Progenitor cell of endocrine pancreas (in vitro differentiated cells): ENCODE measurements at places on chromosomes 2 and 18.

DNA sequence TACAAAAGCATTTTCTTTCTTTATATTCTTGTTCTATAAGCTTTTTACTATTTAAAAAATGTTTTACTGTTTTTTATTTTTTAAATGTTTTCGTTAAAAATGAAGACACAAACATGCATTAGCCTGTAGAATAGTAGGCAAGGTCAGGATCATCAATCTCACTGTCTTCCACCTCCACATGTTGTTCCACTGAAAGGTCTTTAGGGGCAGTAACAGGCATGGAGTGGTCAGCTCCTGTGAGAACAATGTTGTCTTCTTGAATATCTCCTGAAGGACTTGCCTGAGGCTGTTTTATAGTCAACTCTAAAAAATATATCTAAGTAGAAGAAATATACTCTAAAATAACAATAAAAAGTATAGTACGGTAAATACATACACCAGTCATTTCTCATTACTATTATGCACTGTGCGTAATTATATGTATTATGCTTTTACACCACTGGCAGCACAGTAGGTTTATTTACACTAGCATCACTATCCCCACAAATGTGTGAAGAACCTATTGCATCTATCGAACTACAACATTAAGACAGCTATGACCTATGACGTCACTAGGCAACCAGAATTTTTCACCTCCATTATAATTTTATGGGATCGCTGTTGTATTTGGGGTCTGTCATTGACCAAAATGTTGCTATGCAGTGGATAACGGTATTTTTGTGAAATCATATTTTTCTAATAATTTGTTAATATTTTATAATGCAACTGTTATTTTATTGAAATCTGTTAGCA lies 764.3 kb downstream of the METTL4 start:
- no peak for DNase-seq
- H3K36me3 ChIP-seq: no peaks in the 10 kb centered on the region
- H3K4me1 ChIP-seq: peaks cover 1% of the 10 kb centered on the region
- no peaks in the 10 kb centered on the region for H3K27me3 ChIP-seq
- H3K4me3 ChIP-seq: no peak overlapping the region

DNA sequence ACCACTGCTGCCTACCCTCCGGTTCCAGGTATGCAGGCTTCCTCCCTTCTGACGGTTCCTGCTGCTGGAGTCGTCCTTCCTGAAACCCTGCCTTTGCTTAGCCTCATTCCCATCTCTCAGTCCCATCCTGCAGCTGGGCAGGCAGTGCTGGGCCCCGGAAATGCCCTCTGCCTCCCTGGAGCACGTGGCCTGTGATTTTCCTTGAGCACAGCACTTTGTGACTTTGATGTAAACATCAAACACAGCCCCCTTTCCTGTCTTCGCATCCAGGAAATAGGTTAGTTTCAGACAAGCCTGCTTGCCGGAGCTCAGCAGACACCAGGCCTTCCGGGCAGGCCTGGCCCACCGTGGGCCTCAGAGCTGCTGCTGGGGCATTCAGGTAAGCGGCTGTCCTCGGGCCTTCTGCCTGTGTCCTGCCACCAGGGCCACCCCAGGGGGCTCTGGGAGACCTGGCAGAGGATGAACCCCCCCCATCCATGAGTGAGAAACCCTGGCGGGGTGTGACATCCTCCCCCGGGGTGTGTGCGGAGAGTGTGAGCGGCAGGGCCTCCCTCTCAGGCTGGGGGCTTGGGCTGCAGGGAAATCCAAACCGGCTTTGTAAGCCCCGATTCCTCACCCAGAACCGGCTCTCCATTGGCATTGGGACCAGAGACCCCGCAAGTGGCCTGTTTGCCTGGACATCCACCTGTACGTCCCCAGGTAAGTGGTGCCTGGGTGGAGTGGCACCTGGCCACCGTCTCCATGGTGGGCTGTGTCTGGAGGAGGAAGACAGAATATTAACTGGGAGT lies at the start of gene ZAP70:
Gene ZAP70, plus strand, starts transcription at position 281 of the 788 bp plus-strand sequence. CDS start 10,461 bp downstream, outside the sequence.
- peaks cover 2% of the 10 kb centered on the region for H3K36me3 ChIP-seq
- peaks cover 38% of the 10 kb centered on the region for H3K4me1 ChIP-seq
- H3K4me3 ChIP-seq: peak within 1 kb of the TSS; percentile 34
- no peaks in the 10 kb centered on the region for H3K27me3 ChIP-seq

- H3K36me3 ChIP-seq: no peaks in the 10 kb centered on the region
- H3K27ac ChIP-seq: peak overlapping the region; percentile 83
- H3K27me3 ChIP-seq: no peaks in the 10 kb centered on the region
- DNase-seq: peak; percentile 27
- peaks cover 5% of the 10 kb centered on the region for H3K4me1 ChIP-seq
These were observed 146.3 kb downstream of the ANKRD44 start for GRCh38 chr2:197164141-197164754.

- H3K27ac ChIP-seq: no peak overlapping the region
- H3K4me3 ChIP-seq: no peak overlapping the region
- peak; percentile 34 for DNase-seq
These were observed 107.6 kb upstream of the CYRIA start for GRCh38 chr2:16773080-16773713.

DNA sequence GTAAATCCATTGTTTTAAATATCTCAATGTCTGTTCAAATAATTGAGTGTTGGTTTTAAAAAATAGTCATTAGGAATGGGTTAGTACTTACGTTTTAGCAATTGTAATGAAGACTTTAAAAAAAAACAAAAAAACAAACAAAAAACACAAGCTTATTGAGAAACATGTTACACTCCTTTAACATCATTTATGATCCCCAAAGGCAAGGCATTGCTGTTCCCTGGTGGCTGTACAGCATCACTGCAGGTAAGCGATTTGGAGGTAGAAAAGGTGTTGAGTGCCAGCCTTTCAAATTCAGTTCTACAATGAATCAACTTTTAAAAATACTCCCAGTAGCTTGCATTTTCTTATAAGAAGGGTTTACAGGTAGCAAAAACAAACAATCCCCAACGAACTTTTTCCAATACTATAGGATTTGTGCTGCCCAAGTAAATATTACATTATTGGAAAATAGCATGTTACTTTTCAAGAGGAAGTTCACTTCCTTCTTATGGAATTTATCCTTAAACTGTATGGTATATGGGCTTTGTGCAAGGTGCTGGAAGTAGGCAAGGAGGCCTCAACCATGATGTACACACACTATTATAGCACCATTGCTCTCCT lies 27.5 kb downstream of the CNRIP1 start:
- peaks cover 21% of the 10 kb centered on the region for H3K27me3 ChIP-seq
- H3K27ac ChIP-seq: no peak overlapping the region
- no peaks in the 10 kb centered on the region for H3K36me3 ChIP-seq
- H3K4me1 ChIP-seq: peaks cover 3% of the 10 kb centered on the region

DNA sequence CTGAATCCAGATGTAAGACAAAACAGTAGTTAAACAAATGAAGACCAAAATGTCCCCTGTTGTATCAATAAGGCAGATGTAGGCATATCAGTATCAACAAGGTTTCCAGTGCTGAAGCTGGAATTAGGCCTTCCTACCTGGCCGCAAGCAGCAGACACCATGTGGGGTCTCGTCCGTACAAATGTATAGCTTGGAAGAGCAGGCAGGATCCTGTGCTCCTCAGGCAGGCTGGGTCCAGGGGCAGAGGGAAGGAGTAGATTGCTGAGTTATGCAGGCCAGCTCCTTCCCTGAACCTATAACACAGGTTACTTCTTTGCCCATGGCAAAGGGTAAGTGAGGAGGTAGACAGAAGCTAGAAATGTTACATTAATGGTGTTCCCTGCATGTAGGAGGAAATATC lies 23.5 kb downstream of the NTSR2 start:
- H3K4me3 ChIP-seq: no peak overlapping the region
- no peaks in the 10 kb centered on the region for H3K4me1 ChIP-seq
- H3K36me3 ChIP-seq: peaks cover 13% of the 10 kb centered on the region
- no peak for DNase-seq

DNA sequence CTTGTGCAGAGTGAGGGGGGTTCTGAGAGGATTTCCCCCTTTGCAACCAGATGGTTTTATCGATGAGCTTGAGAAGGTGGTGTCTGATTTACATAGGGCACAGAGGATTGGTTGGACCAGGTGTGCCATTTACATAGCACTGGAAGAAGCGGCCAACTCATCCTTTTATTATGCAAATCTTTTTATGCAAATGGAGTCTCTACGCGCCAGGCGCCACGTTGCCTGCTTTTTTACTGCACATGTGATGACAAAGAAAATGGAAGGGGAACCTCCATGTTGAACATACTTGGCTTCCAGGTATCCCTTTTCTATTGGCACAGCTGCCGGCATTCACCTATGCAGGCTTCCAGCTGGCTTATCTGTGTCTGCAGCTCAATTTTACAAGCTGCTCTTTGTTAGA lies 18.4 kb upstream of the TXNL4A start:
- H3K27ac ChIP-seq: no peak overlapping the region
- H3K4me1 ChIP-seq: no peaks in the 10 kb centered on the region
- H3K36me3 ChIP-seq: peaks cover 6% of the 10 kb centered on the region
- H3K27me3 ChIP-seq: no peaks in the 10 kb centered on the region
- H3K4me3 ChIP-seq: no peak overlapping the region

DNA sequence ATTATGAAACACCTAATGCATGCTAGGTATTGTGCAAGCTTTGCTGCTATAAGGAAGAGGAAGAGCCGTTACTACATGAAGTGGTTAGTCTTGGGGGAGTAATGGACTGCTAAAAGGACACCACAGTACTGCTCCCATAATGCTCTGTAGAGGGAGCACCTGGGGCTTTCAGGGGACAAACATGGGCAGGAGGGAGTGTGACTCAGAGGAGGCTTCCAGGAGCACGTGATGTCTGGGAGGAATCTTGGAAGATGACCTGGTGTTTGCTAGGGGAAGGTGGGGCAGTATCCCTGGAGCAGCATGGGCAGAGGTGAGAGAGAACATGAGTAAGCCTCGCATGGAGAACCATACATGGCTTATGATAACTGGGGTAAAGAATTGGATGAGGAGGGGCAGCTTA lies 18.8 kb downstream of the MAPK4 start:
- DNase-seq: no peak
- no peaks in the 10 kb centered on the region for H3K36me3 ChIP-seq
- H3K4me1 ChIP-seq: no peaks in the 10 kb centered on the region
- peak overlapping the region; percentile 43 for H3K27ac ChIP-seq
- no peaks in the 10 kb centered on the region for H3K27me3 ChIP-seq
- no peak overlapping the region for H3K4me3 ChIP-seq

- no peak for DNase-seq
- H3K27ac ChIP-seq: no peak overlapping the region
- H3K27me3 ChIP-seq: no peaks in the 10 kb centered on the region
- no peak overlapping the region for H3K4me3 ChIP-seq
- H3K36me3 ChIP-seq: peaks cover 50% of the 10 kb centered on the region
- H3K4me1 ChIP-seq: no peaks in the 10 kb centered on the region
These were observed 9.7 kb downstream of the TMEM18 start for GRCh38 chr2:667332-667999.

GRCh38 chr2:225737556-225737955 lies 338.0 kb downstream of the NYAP2 start:
- no peak overlapping the region for H3K27ac ChIP-seq
- H3K4me1 ChIP-seq: no peaks in the 10 kb centered on the region
- no peak overlapping the region for H3K4me3 ChIP-seq
- no peak for DNase-seq

DNA sequence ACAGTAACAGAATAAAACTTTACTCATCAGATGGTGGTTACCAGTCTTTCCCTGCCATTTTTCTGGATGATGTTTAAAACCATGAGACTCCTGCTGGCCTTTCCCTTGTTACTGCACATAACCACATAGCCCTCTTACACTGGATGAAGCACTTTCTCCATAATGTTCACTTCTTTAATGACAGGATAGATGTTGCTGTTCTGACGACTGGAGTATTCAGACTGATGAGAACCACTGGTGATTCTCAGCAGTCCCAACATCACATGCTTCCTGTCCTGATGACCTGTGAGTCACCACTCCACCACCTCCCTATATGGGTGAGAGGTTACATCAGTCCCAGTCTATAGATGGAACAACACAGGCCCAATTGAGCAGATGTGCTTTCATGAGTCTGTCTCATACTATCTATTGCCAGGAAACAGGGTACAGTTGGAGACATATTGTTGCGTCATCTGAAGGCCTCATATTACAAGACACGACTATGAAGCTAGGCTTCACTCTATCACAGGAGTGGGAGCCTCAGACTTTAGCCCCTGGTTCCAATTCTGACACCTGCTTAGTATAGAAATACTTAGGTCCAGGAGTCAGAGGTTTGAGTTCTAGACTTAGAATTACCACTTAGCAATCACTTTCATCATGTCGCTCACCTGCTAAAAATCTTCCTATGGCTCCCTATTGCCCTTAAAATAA lies 145.7 kb upstream of the KLF7 start:
- peaks cover 14% of the 10 kb centered on the region for H3K27me3 ChIP-seq
- H3K27ac ChIP-seq: no peak overlapping the region
- H3K36me3 ChIP-seq: no peaks in the 10 kb centered on the region
- no peaks in the 10 kb centered on the region for H3K4me1 ChIP-seq
- DNase-seq: no peak
- H3K4me3 ChIP-seq: no peak overlapping the region

DNA sequence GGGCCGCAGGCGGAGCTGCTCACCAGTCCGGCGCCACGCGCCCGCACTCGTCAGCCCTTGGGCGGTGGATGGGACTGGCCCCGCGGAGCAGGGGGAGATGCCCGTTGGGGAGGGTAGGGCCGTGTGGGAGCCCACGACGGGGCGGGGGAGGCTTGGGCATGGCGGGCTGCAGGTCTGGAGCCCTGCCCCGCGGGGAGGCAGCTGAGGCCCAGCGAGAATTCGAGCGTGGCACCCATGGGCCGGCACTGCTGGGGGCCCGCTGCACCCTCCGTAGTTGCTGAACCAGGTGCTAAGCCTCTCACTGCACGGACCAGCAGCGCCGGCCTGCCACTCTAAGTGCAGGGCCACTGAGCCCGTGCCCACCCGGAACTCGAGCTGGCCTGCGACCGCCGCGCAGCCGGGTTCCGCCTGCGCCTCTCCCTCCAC lies 182.4 kb upstream of the ERBB4 start:
- no peak overlapping the region for H3K4me3 ChIP-seq
- no peak for DNase-seq
- H3K27me3 ChIP-seq: no peaks in the 10 kb centered on the region
- no peak overlapping the region for H3K27ac ChIP-seq

DNA sequence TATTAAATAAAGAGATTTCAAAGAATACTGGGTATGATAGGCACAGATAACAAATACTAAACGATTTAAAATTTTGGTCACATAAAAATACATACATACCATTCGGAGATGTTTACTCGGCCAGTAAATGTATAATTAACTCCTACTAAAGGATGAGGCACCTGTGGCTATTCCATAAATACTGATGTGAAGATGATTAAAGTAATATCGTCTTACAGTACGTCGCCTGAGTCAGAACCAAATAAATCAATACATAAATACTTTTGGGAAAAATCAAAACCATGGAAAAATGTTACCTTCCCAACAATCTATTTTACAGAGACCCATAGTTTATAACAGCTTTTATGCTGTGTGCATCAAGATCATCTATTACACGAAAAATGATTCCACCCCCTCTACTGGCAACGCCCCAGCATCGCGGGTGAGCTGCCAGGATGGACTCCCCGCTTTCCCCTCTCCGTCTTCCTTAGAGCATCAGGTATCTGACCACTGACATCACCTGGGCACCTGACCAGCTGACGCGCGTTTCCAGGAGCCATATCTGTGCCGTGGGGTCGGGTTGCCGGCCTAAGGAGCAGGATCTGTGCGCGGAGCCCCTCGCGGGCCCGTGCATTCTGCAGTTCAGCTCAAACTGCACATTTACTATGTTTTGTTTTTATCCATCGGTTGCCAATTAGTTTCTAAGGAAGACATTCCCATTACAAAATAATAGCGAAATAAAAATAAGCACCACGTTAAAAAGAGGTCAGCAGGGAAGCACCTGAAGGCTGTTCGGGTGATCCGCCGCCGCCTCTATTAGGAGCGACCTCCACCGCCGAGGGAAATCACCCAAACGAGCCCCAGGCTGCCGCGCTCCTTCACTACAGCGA lies 901 bp downstream of the ICA1L start:
- H3K4me1 ChIP-seq: peaks cover 9% of the 10 kb centered on the region
- no peaks in the 10 kb centered on the region for H3K36me3 ChIP-seq
- peak; percentile 52 for DNase-seq
- peaks cover 4% of the 10 kb centered on the region for H3K27me3 ChIP-seq
- H3K4me3 ChIP-seq: peak overlapping the region; percentile 94
